ENCODE measurements at places on chromosomes 6 and 20.

DNA sequence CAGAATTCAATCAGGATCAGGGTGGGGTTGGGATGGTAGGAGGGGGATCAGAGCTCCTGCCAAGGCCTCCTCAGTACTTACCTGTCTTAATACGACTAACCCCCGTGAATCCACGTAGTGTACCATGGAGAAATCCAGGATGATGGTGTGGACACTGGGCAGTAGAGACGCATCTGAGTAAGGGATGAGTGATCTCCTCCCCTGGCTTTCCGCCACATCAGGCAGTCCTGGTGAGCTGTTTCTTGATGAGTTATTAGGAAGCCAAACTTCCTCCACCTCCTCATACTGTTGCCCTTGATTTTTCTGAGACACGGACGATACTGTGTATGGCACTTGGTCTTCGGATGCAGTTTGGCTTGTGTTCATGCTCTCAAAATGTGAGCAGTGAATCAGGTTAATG lies 34.2 kb upstream of the SRPK1 start:
- no peak for DNase-seq

DNA sequence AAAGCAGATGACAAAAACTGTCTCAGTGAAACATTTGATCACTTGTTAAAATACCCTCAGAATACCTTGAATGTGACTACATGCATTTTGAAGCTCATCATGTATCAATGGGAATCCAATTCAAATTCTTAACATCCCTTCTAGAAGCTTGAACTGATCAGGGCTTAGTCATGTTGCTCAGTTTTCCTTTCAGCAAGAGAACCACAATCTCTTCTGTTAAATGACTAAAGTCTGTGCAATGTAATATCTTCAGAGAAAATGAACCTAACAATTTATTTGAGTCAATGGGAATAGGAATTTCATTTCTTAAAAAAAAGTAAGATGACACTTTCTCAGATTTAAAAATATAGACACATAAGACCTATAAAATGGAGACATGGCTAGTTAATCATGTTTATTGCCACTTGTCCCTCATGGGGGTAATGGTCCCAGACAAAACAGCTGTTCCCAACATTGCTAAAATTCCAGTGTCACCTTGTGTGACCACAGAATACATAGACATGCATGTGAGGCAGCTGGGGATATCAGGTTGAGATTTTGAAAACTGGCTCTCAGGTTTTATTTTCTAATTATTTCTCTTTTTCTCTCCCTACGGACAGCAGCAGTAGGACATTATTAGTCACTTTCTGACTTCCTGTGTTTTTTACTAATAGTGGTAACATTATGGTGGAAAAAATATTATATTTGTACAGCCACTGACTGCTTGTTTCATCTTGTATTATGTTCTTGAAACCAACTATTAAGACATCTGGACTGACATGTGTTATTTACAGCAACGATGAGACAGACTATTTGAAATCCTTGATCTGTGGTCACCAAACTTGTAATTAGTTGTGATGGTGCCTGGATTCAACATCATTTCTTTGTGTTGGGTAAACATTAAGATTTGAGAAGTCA lies 192.5 kb downstream of the COL9A1 start:
- DNase-seq, result no peak

DNA sequence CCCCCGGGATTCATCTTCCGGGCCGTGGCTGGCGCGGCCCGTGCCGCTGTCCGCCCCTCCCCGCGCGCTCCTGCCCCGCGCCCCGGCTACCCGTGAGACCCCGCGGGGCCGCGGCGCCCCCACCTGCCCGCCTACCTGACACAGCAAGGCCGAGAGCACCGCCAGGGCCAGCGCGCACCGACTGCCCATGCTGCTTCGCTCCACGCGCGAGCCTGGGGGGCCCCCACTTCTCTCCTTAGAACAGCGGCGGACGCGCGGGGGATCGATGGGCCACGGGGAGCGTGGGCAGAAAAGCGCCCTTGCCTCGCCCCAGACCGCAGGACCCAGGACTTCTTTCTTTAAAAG lies 955 bp downstream of the DLL1 start:
- no peak for DNase-seq

- no peak for DNase-seq
These were observed 18.5 kb upstream of the SLC22A2 start for GRCh38 chr6:160277144-160277543.

DNA sequence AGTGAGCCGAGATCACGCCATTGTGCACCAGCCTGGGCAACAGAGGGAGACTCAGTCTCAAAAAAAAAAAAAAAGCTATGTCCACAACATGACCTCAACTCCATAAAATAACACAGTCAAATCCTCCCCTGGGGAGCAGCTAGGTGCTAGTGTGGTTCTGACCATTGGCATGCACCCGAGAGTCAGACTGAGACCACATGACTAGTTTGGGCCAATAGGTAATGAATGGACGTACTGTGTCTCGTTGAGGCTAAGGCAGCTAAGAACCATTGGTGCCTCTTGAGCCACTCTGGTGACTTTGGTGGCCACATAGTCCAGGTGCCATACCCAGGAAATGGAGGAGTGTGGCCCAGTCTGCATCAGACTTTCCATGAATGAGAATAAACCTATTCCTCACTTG lies 40.3 kb downstream of the ATP9A start:
- no peak for DNase-seq

GRCh38 chr6:10719964-10720264 lies 3.0 kb upstream of the TMEM14C start:
- DNase-seq, result no peak

Measured in activated B cell treated with CpG ODN at 0.5 μM for 24 hours (primary cell).